ENCODE measurements at places on chromosomes 12 and 14. TPM values are rescaled to one million over a fixed set of nuclear protein-coding genes. Genes with fewer than 3 reads are reported as not detected.
A peak's percentile ranks its signal among the peaks of the same experiment; 100 is the strongest.

DNA sequence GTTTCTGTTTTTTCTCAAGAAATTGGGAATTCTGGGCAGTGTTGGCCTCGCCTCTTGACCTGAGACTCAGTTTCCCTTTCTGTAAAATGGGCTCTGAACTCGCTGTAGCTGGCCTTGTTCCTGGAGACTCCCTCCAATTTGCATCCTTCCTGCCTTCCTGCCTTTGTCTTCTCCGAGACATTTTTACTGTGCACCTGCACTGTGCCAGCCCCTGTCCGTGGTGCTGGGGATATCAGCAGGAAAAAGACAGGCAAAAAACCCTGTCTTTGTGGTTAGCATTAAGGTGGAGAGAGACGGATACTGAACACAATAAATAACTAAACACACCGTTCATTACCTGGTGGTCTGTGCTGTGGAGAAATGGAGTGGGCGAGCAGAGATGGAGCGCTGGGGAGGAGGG lies 129.8 kb downstream of the AACS start:
- DNase-seq = no peak

GRCh38 chr12:47188576-47189441 lies 109.0 kb upstream of the AMIGO2 start:
- no peak for DNase-seq

DNA sequence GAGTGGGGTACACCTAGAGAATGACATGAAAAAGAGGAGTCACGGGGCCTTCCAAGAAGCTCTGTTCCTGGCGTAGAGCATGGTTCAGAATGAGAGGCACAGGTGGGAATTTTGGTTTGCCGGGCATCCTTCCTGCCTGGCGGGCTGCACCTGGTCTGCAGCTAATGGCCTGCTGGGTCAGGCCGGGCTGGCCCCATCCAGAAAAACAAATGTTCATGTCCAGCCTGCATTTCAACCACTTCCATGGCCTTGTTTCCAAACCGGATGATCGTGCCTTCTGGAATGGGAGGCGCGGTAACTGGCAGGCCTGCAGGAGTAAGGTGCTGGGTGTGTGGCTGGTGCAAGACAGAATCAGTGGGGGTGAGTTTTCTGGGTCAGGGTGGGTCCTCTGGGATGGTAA lies 14.4 kb downstream of the TEAD4 start:
- no peak for DNase-seq

The NUAK1 gene
- not detected for total RNA-seq

- DNase-seq = no peak
These were observed 13.8 kb downstream of the UBE2N start for GRCh38 chr12:93427779-93428564.

The MSI1 gene
- total RNA-seq = 0.78 TPM

DNA sequence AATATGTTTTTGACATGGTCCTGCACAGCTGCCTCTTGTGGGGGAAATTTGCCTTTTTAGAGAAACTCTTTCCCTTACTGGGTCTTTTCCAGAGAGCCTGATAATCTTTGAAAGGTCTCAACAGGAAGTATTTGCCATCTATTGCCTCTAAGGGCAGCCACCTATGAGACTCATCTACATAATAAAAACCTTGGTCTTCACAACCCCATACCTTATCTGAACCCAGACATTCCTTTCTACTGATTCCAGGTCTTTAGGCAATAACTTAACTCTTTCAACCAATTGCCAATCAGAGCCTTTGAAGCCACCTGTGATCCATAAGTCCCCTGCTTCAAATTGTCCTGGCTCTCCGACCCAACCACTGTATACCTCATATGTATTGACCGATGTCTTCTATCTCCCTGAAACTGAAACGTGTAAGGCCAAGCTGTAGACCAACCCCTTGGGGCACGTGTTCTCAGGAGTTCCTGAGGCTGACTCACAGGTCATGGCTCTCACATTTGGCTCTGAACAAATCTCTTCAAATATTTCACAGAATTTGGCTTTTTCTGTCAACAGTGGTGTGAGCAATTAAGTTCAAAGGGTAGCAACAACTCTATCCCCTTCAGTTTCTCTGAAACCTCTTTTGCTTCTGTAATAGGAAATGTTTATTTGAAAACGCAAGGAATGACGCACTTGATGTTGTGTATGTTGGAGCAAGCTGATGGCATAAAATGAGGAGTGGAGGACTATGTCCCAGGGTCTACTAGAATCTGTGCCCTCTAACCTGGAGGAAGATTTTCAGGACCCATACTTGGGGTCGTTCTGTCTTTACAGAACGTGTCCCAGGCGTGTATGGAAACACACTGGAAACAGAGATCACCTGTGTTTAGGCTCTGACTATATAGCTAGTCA lies 49.2 kb upstream of the EIF5 start:
- DNase-seq = no peak

The KRT73 gene
- 0.20 TPM for total RNA-seq

The EDDM3A gene
- total RNA-seq = not detected

GRCh38 chr14:45070215-45070614 lies 13.7 kb upstream of the PRPF39 start:
- no peak for DNase-seq

The TOMM20L gene
- not detected for total RNA-seq

The SYNE3 gene
- total RNA-seq = 64.1 TPM

DNA sequence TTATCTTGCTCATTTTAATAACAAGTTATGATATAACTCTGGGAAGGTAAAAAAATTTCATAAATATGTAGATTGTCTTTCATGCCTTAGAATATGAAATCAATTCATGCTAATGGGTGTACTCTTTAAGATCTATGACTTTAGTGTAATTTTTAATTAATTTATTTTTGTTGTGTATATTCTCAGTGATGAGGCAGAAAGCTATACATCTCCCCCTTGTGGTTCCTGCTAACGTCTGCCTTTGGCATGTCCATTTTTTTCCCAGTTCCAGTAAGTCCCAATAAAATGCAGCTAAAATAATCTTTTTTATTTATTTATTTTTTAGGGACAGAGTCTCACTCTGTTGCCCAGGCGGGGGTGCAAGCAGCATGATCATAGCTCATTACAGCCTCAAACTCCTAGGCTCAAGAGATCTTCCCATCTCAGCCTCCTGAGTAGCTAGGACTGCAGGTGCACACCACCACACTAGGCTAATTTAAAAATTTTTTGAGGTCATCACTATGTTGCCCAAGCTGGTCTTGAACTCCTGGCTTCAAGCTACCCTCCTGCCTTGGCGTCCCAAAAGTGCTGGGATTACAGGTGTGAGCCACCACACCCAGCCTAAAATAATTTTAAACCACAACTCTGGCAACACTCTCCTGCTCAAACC lies 3.3 kb upstream of the CHURC1 start:
- DNase-seq = no peak

DNA sequence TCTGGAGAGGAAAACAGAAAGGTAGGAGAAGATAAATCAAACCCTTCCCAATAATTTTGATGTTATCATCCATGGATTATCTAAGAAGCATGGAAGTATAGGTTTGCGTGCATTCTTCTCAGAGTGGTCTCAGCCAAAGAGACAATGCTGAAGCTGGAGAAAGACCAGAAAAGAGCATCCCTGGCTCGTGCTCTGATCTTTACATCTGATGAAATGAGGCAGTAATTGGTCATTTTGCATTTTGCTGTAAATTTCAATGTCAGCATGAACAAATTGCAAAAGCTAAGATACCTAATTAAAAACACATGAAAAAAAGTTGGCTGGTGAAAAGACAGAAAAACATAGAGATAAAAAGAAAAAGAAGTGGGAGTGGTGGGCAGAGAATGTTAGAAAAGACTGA lies 252.4 kb downstream of the ITPR2 start:
- DNase-seq = no peak

- peak; percentile 62 for DNase-seq
These were observed 18.5 kb downstream of the NCOR2 start for GRCh38 chr12:124548854-124549378.

The CD163 gene
- not detected for total RNA-seq

The NELL2 gene
- total RNA-seq = 106 TPM

Measured in activated CD8-positive, alpha-beta T cell treated with anti-CD3 and anti-CD28 coated beads for 36 hours (primary cell).